Activated CD8-positive, alpha-beta memory T cell treated with anti-CD3 and anti-CD28 coated beads for 4 hours (primary cell): ENCODE measurements at places on chromosomes 6 and 20.

GRCh38 chr6:127792616-127793015 is 108.2 kb downstream of the THEMIS start:
- no peak for DNase-seq

DNA sequence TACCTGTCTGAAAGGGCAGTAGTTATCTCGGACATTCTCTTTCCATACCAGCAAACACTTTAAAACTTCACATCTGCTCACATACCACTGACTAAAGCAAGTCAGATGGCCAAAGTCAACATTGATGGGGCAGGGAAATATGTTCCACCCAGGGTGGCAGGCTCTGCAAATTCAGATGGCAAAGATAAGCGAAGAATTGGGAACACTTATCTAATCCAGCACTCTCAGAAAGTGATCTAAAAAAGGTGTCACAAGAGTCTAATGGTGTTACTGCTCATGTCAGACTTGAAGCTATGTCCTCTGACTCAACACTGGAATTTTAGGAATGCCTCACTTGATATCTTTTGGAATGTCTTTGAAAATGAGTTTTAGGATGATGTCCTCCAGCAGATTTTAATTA is 1086.2 kb downstream of the KIF16B start:
- no peak for DNase-seq

DNA sequence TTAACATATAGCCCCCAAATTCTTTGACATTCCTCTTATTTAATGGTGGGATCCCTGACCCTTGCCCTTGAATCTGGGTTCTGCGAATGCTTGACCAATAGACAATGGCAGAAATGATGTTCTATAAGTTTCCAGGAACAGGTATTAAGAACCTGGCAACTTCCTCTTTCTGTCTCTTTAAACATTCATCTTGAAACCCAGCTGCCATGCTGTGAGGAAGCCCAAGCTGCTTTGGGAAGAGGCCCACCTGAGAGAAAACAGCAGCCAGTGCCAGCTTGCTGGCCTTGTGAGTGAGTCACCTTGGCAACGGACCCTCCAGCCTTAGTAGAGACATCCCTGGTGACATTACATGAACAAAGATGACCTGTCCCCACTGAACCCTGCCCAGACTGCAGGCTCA is 45.2 kb upstream of the RALY start:
- no peak for DNase-seq

DNA sequence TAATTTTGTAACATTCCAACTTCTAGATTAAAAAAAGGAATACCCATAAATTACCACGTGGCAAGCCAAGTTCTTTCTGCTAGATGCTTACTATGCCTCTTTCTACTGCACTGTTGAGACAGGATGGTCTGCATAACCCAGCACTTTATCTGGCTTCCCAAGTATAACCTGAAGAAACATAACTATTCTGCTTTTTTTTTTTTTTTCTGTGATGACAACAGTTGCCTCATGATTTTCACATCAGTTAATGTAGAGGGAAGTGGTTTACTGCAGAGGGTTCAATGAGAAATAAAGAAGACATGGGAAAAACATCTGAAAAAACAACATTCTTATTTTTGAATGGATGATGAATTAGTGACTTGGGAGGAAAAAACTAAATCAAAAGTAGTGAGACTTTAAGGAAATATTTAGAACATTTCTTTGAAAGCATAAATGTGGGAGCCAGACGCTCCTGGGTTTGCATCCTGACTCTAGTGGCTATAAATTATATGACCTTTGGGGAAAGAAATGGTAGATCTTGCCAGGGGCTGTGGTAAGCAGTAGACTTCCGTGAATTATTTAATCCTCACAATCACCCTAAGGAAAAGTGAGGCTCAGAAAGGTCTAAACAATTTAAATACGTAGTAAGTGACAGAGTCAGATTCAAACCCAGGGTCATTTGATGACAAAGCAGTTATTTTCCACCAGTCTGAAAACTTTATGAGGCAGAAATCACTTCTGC is 230.7 kb downstream of the PHACTR1 start:
- DNase-seq, result no peak

- DNase-seq, result no peak
These were observed 53.6 kb downstream of the CDC40 start for GRCh38 chr6:110233770-110234374.

GRCh38 chr6:72905705-72906478 is 284.0 kb downstream of the KCNQ5 start:
- DNase-seq, result no peak

- DNase-seq, result no peak
These were observed 56.8 kb downstream of the NOL4L start for GRCh38 chr20:32528171-32528891.

GRCh38 chr6:21596145-21596948 is 2.8 kb downstream of the SOX4 start:
- DNase-seq, result no peak

DNA sequence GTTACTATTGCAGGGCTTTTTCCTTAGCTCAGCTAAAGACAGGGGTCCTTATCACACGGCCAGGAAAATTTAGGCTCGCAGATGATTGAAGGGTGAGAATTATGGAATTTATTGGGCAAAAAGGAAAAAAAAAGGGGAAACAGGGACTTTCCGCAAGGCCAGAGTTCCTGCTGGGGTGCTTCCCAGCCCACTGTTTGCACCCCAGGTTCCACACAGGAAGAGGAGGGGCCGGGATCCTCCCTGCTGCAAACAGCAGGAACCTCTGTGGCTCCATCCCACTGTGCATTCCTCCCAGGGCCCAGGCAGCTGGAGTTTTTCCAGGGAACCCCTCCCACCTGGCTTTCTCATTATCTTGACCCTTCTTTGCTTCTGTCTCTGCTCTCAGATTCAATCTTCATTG is 35.9 kb upstream of the IL20RA start:
- no peak for DNase-seq

DNA sequence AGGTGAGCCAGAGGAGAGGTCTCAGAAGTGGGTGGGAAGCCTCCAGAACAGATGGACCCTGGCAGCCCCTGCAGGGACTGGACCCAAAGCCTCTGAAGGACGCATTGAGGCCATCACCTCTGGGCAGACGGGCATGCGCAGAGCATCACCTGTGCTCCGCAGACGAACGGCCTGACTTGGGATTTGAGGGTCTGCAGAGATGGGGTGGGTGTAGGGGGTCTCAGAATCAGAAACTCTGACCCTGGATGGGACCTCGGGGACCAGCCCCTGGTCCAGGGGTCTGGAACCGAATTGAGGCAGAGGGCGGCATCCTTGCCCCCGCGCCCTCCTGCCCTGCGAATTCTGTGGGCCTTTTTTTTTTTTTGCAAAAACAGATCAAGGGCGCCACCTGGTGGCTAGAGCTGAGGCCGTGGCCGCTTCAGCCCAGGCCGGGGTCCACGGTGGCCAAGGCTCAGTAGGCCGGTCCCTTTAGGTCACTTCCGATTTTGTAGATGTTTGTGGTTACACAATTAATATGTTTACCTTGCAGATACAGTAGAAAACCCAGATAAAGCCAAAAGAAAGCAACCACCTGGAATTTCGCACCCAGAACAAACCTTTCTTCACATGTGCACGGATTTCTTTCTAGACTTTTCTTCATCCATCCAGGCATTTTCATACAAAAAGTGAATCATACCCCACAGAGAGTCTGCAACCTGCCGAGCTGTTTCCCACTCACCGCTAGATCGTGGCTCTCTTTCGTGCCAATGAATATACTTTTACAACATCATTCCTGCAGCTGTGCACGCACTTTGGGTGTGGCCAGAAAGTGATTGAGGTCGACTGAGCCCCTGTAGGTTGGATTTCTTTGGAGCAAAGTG is 25.9 kb downstream of the ZBP1 start:
- no peak for DNase-seq

GRCh38 chr6:92577077-92577719 is 842.2 kb downstream of the EPHA7 start:
- DNase-seq, result no peak

GRCh38 chr6:51855310-51856082 is 231.9 kb downstream of the PKHD1 start:
- DNase-seq, result no peak

GRCh38 chr20:64025101-64025825 is 10.7 kb upstream of the C20orf204 start:
- DNase-seq, result no peak

- no peak for DNase-seq
These were observed 5.4 kb upstream of the GJA10 start for GRCh38 chr6:89888871-89889270.

- DNase-seq, result peak; percentile 24
These were observed 429 bp downstream of the AMD1 start for GRCh38 chr6:110874880-110875547.

GRCh38 chr20:6956574-6956973 is 189.1 kb downstream of the BMP2 start:
- no peak for DNase-seq

- DNase-seq, result no peak
These were observed 962.9 kb upstream of the SLC35B3 start for GRCh38 chr6:9398071-9398766.

- DNase-seq, result no peak
These were observed 2.0 kb downstream of the COL9A3 start for GRCh38 chr20:62818592-62819493.

GRCh38 chr20:24877652-24878051 is 71.4 kb upstream of the CST7 start:
- DNase-seq, result no peak

DNA sequence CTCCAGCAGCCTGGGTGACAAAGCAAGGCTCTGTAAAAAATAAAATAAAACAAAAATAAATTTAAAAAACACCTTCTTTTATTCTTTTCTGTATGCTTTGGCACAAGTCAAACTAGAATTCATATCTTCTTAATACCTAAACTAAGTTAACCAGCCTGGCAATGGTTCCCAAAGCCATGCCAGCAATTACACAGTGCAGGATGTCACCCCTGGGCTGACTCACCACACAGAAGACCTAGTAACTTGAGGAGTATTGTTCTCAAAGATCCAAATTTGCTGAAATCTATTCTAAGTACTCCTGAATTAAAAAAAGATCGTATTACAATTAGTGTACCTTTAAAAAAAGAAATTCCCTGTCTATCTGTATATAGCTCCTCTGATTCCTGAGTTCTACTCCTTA is 162.7 kb upstream of the SGK1 start:
- DNase-seq, result no peak

DNA sequence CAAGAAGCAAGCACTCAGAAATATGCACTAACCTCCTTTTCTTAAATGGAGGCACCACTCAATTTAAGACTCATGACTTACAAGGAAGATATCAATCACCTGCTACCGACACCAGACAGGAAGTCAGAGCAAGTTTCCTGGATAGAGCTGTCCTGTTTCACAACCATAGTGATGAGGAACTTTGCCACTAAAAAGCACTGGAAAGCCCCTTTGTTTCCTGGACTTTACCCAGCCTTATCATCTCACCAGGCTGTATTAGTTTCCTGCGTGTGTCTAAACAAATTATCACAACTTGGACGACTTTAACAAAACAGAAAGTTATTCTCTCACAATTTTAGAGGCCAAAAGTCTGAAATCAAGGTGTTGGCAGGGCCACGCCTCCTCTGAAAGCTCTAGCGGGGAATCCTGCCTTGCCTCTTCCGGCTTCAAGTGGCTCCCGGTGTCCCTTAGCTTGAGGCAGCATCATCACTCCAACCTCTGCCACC is 253.8 kb upstream of the STXBP5 start:
- DNase-seq, result no peak

GRCh38 chr20:45576995-45577394 is 2.1 kb downstream of the WFDC8 start:
- no peak for DNase-seq

DNA sequence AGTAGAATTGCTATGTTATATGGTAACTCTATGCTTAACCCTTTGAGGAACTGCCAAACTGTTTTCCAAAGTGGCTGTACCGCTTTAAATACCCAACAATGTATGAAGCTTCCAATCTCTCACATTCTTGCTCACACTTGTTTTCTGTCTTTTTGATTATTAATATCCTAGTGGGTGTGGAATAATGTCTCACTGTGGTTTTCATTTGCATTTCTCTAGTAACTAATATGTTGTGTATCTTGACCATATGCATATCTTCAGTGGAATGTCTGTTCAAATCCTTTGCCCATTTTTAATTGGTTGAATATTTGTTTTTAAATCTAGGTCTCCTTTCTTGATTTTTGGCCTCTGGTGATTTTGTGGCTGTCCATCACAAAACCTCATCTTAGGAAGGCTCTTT is 177.8 kb upstream of the PLCB4 start:
- no peak for DNase-seq

- DNase-seq, result no peak
These were observed 8.3 kb downstream of the GCLC start for GRCh38 chr6:53536561-53536960.

- DNase-seq, result no peak
These were observed 1.7 kb downstream of the PHF10 start for GRCh38 chr6:169722362-169723199.

DNA sequence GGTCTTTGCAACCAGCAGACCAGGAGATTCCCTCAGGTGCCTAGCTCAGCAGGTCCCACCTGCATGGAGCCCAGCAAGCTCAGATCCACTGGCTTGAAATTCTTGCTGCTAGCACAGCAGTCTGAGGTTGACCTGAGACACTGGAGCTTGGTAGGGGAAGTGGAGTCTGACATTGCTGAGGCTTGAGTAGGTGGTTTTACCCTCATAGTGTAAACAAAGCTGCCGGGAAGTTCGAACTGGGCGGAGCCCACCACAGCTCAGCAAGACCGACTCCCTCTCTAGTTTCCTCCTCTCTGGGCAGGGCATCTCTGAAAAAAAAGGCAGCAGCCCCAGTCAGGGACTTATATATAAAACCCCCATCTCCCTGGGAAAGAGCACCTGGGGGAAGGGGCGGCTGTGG is 34.3 kb downstream of the PRSS35 start:
- DNase-seq, result no peak

- no peak for DNase-seq
These were observed 31.9 kb downstream of the STK35 start for GRCh38 chr20:2133318-2134183.

GRCh38 chr6:86707545-86708120 is 229.7 kb upstream of the HTR1E start:
- no peak for DNase-seq

DNA sequence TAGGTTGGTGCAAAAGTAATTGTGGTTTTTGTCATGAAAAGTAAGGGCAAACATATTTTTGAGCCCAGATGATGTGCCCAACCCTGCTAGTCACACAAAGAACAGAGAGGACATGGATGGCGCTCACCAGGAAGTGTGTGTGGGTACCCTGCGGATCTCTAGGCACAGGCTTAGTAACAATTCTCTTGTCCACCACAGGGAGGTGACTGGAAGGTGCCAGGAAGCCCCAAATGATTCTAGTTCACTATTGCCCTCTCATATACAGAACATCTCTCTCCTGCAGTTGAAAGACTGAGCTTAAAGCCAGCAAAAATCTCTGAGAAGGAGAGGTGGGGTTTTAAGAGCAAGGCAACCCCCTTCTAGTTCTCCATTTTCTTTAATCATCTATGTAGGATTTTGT is 272.1 kb upstream of the TAB2 start:
- DNase-seq, result no peak

DNA sequence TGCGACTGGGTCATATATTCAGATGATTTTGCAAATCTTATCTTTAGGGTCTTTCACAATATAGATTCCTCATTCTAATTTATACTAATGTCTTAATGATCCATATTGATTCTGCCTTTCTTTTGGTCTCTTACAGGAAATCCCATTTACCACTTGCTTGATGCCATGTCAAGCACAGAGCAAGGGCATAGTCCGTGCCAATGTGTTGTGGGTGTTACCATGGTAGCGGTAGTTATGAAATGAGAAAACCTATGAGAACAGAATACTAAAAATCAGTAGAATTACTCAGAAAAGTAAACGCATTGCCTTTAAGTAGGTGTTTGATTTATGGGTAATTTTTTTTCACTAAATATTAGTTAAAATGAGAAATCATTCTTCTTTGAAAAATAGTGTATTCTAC is 153.9 kb upstream of the RAB32 start:
- DNase-seq, result no peak

GRCh38 chr6:111980971-111981840 is 72.7 kb upstream of the CCN6 start:
- DNase-seq, result no peak
